RWPE2 (cell line): ENCODE measurements at places on chromosomes 4 and X.
A peak's percentile ranks its signal among the peaks of the same experiment; 100 is the strongest.

DNA sequence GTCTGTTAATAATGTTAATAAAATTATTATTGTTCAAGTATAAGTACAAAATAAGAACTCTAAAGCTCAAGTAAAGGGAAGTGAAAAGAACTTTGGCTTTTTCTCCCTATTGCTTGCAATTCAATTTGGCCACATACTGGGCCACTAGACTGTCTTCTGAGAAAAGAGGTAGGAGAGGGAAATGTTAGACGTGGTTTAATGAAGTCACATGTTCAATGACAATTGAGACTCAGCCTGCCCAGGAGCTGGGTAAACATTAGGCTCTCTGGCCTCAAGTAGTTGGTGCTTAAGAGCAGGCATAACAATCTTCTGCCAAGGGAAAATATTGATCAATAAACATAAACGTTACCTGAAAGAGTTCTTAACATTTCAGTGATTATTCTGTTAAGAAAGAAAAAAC, 15.1 kb upstream of the PRSS12 start:
- H3K27me3 ChIP-seq: no peaks in the 10 kb centered on the region
- H3K4me3 ChIP-seq: no peak overlapping the region
- no peak for DNase-seq
- no peaks in the 10 kb centered on the region for H3K36me3 ChIP-seq
- no peaks in the 10 kb centered on the region for H3K4me1 ChIP-seq

DNA sequence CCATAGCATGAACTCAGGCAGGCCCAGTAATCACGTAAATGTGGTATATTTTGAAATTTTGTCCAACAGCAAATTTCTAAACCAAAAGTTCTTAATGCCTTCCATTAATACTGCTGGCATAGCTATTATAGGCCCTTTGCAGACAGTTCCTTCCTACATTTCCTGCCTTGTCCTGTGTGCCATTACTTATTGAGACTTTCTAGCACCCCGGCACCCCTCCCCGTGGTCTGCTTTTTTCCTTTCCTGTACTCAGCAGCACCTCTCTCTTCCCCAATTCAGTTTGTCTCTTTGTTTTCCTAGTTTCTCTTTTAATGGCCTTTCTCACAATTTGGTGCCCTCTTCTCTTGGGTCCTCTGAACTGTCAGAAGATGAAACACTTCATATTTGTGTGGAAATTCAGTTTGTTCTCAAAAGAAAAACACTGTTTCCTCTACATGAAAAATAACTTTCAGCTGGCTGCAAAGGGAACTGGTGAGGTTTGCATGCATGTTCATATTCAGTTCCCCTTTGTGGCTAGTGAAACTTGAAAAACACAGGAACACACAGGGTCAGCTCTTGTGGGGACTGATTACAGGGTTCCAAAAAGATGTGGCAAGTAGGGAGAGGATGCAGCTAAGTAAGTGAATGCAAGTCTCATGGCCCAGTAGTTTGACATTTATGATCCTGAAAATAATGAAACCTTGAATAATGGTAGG, 17.1 kb downstream of the GPR34 start:
- no peak for DNase-seq
- no peaks in the 10 kb centered on the region for H3K27me3 ChIP-seq
- no peaks in the 10 kb centered on the region for H3K4me1 ChIP-seq
- H3K27ac ChIP-seq: no peak overlapping the region
- no peaks in the 10 kb centered on the region for H3K36me3 ChIP-seq

GRCh38 chrX:32267796-32268195, 943.6 kb downstream of the DMD start:
- no peaks in the 10 kb centered on the region for H3K36me3 ChIP-seq
- no peaks in the 10 kb centered on the region for H3K4me1 ChIP-seq
- H3K27me3 ChIP-seq: no peaks in the 10 kb centered on the region
- no peak overlapping the region for H3K27ac ChIP-seq
- no peak overlapping the region for H3K4me3 ChIP-seq
- no peak for DNase-seq

DNA sequence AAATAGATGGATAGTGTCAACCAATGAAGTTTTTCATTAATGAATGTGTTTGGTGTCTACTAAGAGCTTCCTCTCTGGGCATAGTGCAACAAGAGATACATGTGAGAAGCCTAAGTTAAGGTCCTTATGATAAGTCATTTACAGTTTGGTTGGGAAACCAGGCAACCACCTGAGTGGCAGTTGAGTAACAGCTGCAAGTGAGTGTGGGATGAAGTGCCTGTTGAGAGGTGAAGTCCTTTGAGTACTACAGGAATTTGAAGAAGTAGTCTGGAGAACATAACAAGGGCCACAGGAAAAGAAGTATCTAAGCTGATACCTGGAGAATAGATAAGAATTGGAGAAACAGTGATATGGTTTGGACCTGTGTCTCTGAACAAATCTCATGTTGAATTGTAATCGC, 48.5 kb upstream of the FRMPD4 start:
- no peaks in the 10 kb centered on the region for H3K27me3 ChIP-seq
- no peaks in the 10 kb centered on the region for H3K36me3 ChIP-seq
- DNase-seq: no peak
- H3K27ac ChIP-seq: no peak overlapping the region

- H3K27ac ChIP-seq: no peak overlapping the region
- DNase-seq: no peak
- no peaks in the 10 kb centered on the region for H3K36me3 ChIP-seq
- no peaks in the 10 kb centered on the region for H3K27me3 ChIP-seq
- H3K4me3 ChIP-seq: no peak overlapping the region
- no peaks in the 10 kb centered on the region for H3K4me1 ChIP-seq
These were observed 42.3 kb upstream of the SRPX start for GRCh38 chrX:38262715-38263620.

DNA sequence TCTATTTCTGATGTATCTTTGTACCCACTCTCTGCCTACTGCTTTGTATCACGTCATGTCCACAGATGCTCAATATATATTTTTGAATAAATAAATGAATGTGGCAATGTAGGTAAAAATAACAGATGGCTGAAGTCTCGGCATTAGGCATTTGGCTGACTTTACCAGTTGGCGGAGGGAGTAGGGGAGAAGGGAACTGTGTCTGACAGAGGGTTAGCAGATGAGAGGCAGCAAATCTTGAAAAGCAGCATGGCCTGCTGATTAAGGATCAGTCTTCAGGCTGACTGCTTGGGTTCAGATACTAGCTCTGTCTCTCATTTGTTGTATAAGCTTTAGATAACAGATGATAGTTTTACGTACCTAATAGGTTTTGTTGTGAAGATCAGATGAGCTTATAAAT, 31.9 kb upstream of the RASGEF1B start:
- no peaks in the 10 kb centered on the region for H3K4me1 ChIP-seq
- no peak for DNase-seq
- no peaks in the 10 kb centered on the region for H3K27me3 ChIP-seq
- H3K27ac ChIP-seq: no peak overlapping the region
- no peak overlapping the region for H3K4me3 ChIP-seq

DNA sequence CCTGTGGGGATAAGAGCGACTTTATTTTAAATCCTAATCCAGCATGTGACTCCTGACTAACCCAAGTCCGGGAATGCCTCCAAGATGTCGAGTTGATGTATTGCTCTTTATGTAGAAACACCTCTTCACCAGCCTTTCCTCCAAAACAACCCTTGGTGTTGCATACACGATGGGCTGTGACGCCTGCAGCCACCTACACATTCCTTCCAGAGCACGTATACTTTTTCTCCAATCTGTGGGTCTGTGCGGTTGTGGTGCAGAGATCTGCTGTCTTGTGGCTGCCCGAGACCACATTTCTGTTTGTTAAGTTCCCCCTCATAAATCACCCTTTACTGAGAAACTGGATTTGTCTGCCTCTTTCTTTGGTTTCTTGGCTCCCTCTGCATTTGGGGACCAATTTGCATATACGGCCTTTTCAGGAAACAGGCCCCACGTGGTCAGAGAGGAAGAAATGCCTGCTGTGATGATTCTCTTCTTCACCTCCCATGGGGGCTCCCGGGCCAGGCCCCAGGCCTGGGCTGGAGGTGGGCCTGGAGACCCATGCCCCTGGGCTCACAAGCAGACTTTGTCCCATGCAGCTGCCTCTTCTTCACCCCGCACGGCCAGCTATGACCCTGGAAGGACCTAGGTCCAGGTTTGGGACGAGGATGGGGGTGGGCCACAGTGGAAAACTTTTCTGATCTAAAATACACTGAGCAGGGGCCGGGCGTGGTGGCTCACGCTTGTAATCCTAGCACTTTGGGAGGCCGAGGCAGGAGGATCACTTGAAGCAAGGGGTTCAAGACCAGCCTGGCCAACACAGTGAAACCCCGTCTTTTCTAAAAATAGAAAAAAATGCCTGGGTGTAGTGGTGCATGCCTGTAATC, 21.4 kb upstream of the AFAP1 start:
- H3K27me3 ChIP-seq: no peaks in the 10 kb centered on the region
- DNase-seq: peak; percentile 83
- H3K4me1 ChIP-seq: peaks cover 36% of the 10 kb centered on the region
- H3K4me3 ChIP-seq: no peak overlapping the region

GRCh38 chrX:71652405-71652804, 14.9 kb upstream of the LOC101059915 start:
- no peaks in the 10 kb centered on the region for H3K36me3 ChIP-seq
- no peak overlapping the region for H3K27ac ChIP-seq
- no peak overlapping the region for H3K4me3 ChIP-seq
- H3K27me3 ChIP-seq: no peaks in the 10 kb centered on the region
- no peak for DNase-seq
- H3K4me1 ChIP-seq: no peaks in the 10 kb centered on the region

- H3K4me1 ChIP-seq: no peaks in the 10 kb centered on the region
- no peaks in the 10 kb centered on the region for H3K36me3 ChIP-seq
- H3K27me3 ChIP-seq: no peaks in the 10 kb centered on the region
- DNase-seq: peak; percentile 20
- H3K27ac ChIP-seq: no peak overlapping the region
- no peak overlapping the region for H3K4me3 ChIP-seq
These were observed 12.5 kb upstream of the CRLF2 start for GRCh38 chrX:1224954-1225353.

DNA sequence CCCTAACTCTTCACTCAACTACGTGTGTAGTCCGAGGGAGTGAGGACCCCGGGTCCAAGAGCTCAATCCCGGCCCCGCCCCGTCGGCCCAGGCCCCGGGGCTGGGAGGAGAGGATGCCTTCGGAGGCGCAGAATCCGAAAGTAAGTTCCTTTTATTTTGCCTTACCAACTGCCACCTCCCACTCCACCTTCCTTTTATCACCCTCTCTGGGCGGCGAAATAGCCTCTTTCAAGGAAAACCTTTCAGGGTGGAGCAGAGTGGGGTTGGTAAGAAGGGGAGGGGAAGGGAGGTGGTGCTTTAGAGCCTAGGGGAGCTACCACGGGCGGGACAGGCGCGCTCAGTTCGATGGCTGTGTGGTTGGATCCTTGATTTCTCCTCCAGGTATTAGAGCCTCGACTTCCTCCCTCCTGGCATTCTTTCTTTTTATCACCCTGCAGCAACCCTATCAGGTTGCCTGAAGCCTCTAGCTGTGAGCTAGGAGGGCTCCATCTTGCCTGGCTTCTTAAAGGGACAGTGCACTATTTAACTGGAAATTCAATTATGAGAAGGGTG, 191.2 kb downstream of the RRAGB start:
- no peak overlapping the region for H3K27ac ChIP-seq
- no peaks in the 10 kb centered on the region for H3K36me3 ChIP-seq
- no peaks in the 10 kb centered on the region for H3K27me3 ChIP-seq

DNA sequence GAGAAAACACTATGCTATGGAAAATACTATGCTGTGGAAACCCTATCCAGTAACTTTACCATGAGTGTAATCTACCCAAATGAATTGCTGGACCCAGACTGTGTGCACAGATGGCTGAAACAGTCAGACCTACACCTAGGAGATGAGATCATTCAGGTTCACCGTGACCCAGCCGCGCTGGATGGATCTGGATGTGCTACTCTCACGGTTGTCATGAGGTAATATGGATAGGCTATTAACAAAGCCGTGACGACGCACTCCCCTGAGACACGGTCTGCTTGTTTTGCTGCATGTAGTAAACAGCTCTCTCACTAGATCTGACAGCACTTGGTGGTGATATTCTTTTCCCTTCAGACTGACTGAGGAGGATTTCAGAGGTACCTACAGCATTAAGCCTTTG, 832.5 kb upstream of the GRID2 start:
- H3K27ac ChIP-seq: no peak overlapping the region
- H3K36me3 ChIP-seq: no peaks in the 10 kb centered on the region
- no peaks in the 10 kb centered on the region for H3K4me1 ChIP-seq
- H3K4me3 ChIP-seq: no peak overlapping the region

DNA sequence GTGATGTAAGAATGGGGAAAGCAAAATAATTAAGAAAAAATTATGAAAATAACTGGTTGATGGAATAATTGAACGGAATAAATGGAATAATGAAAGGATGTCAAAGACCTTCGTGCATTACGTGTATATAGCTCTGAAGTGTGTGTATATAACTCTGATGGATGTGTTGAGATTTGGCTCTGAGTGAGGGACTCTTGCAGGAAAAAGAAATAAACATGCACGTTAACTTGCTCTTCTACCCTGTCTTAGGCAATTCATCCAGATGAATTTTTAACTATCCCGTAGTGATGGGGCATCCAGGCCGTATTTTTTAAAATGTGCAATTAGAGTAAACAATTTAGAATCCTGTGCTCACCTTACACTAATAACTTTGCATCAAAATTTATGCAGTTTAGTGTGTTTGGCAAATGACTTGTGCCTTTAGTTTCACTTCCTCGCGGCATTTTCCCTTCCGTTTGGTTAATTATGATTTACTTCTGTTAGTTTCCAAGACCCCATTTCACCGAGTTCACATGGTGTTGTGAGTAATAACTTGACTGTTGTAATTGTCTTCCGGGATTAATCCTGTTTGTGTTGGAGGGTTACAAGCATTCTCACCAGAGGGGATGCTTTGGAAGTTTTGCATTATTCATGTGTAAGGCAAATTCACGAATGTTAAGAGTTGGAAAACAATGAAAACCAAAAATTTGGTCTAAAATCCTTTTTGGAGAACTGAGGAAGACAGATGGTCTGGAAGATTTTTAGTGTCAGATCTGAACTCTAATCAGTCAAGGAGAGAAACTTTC, 256.5 kb upstream of the FAT1 start:
- H3K36me3 ChIP-seq: no peaks in the 10 kb centered on the region
- no peak for DNase-seq
- no peaks in the 10 kb centered on the region for H3K27me3 ChIP-seq
- no peak overlapping the region for H3K4me3 ChIP-seq
- no peak overlapping the region for H3K27ac ChIP-seq

- no peak overlapping the region for H3K4me3 ChIP-seq
- H3K27ac ChIP-seq: no peak overlapping the region
- DNase-seq: peak; percentile 41
- no peaks in the 10 kb centered on the region for H3K4me1 ChIP-seq
- H3K36me3 ChIP-seq: no peaks in the 10 kb centered on the region
- H3K27me3 ChIP-seq: no peaks in the 10 kb centered on the region
These were observed 62.6 kb downstream of the SORCS2 start for GRCh38 chr4:7254736-7255487.

- H3K27me3 ChIP-seq: no peaks in the 10 kb centered on the region
- no peak overlapping the region for H3K4me3 ChIP-seq
- no peak overlapping the region for H3K27ac ChIP-seq
- H3K4me1 ChIP-seq: no peaks in the 10 kb centered on the region
These were observed 76.1 kb upstream of the EMCN start for GRCh38 chr4:100593935-100594334.

DNA sequence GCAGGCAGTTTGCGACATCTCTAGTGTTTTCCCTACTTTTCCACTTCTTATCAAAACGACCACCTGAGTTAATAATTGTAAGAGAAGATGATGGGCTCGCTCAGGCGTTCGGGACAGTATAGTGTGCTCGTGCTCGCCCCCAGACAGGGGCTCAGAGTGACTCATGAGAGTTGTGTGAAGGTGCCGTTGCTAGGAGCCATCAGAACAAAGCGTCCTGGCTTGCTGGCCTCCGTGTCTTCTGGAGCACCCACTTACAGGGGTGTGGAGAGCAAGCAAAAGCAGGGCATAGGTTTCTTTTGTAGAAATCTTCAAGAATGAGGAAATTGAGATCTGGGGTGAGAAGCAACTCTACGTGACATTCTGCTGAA, 73.0 kb upstream of the ADGRG2 start:
- H3K27me3 ChIP-seq: no peaks in the 10 kb centered on the region
- no peak overlapping the region for H3K4me3 ChIP-seq
- no peaks in the 10 kb centered on the region for H3K4me1 ChIP-seq
- no peak overlapping the region for H3K27ac ChIP-seq
